ENCODE measurements at places on chromosomes 5 and 9.

GRCh38 chr9:124258607-124259157 is 933 bp downstream of the NEK6 start:
- no peak for DNase-seq

DNA sequence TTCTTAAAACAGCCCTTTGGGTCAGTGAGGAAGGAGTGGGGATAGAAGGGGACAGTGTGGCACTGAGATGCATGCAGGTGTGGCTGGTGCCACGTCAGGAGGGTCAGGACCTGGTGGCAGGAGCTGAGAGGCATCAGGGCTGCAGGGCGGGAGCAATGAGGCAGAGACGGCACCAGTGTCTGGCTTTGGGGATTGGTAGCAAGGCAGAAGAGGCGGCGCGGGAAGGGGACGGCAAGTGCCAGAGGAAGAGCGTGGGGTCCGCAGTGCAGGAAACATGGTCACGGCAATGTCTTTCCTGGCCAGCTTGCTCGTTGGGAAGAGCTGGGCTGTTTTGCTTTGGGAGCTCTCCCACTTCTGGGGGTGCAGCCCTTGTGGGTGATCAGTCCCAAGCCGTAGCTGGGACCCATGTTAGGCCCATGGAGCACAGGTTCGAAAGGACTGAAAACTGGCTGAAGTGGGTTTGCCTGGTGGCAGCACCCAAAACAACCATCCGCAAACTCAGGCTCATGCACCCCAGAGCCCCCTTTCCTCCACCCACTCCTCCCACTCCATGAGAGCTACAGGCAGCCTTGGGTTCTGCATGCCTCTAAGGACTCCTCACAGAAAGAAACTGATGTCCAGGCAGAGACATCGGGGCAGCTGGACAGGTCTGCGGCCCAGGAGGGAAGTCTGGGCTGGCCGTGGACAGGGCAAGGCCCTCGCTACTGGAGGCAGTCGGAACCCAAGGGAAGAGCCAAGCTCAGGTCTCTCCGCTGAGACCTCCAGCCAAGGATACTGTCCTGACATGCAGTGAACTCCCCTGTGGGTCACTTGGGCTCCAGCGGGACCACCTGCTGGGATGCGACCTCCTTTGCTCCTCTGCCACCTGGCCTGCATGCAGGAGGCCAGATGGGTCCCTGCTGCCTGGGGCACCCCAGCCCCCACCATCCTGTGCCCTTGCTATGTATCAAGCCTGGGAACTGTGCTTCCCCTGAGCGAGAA is 104.4 kb downstream of the ZNF354C start:
- DNase-seq: no peak

GRCh38 chr5:76413746-76414145 is 10.7 kb downstream of the IQGAP2 start:
- no peak for DNase-seq

DNA sequence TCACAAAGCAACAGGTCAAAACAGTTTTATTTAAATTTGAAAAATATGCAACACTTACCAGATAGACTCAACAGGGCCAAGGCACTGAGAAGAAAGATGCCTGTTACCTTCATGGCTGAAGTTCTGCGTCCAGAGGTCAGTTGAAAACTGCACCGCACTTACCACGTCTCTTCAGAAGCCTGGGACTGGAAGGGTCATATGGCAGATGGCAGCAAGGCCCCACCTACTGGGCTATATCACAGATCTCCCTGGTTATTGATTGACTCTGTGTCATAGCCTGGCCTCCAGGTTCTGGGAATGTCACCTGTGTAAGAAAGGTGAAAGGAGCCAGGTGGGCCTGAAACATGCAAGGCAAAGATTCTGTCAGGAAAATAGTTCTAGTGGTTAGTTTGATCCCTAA is at the start of gene SPINK1:
Gene SPINK1, minus strand, starts transcription at position 207 of the 400 bp plus-strand sequence. Its CDS starts 94 bp downstream, at position 113.
- DNase-seq: no peak

DNA sequence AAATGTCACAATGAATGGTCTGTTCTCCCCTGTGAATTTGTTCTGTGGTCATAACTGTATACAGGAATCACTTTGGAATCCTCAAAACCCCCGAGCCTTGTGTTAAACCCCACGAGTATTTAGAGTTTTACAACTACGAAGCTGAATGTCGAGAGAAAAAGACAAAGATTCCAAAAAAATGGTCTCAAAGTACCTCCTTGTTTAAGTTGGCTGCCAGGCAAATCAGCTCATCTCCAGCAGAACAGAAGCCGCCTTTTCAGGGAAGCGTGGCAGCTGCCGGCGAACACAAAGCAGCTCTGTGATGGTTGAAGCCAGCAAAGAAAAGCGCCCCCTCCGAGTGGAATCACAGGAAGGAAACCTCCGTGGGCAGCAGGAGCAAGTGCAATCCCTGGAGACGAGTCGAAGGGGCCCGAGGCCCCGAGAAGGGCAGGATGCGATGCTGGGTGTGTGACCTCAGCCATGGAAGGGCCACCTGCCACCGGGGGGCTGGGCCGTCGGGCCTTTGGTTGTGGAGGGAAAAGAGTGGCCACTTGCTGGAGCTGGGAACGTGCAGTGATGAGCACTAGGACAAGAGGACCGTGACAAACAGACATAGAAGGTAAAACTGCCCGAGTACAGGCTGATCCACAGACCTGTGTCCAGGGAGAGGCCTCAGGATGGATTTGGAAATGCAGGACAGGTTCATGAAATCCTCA is 706.4 kb downstream of the SEMA5A start:
- no peak for DNase-seq

Data from HFF-Myc (cell line).